ENCODE measurements at places on chromosomes 5 and 9.
A peak's percentile ranks its signal among the peaks of the same experiment; 100 is the strongest.

DNA sequence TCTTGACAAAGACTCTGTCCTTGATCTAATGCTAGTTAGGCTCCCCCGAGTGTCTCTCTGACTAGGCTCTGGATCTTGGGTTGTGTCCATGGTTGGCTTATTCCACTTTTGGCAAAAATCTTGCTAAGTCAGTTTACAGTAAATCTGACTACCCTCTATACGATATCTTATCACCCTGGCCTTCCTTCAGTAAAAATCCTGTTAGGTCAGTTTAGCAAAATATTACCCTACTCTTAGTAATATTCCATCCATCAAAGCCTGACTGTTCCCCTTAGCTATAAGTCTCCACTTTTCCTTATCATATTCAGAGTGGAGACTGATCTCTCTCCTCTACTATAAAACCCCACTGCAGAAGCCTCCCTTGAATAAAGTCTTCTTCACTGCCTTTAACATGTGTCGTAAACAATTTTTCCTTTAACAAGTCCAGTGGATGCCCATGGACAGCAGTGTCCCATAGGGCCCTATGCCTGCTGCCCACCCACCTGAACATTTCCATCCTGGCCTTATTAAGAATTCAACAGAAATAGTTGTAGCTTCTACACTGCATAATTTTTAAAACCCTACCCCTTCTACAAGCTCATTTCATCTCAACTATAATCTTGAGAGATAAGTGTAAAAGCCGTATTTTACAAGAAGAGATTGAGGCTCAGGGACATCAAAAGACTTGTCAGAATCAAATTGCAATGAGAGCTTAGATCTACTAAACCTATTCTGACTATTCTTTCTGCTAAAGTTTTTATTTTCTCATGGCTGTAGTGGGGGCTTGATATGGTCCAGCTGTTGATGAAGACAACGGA lies 22.3 kb downstream of the MINAR2 start:
- DNase-seq: no peak

DNA sequence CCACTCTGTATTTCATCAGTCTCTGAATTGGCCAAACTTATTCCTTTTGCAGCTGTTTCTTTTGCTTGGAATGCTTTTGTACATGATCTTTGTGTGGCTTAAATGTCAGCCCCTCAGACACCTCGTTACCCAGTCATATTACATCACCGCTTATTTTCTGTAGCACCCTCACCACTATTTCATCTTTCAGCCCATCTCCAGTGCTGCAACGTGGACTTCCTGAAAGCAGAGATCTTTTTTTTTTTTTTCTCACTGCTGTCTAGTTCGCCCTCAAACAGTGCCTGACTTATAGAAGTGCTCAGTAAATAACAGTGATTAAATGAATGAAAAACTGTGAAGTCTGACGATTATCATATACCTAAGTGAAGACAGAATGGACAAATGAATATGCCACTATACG lies 835 bp downstream of the SRA1 start:
- DNase-seq: no peak

GRCh38 chr5:1323803-1324173 lies 21.1 kb downstream of the CLPTM1L start:
- no peak for DNase-seq

DNA sequence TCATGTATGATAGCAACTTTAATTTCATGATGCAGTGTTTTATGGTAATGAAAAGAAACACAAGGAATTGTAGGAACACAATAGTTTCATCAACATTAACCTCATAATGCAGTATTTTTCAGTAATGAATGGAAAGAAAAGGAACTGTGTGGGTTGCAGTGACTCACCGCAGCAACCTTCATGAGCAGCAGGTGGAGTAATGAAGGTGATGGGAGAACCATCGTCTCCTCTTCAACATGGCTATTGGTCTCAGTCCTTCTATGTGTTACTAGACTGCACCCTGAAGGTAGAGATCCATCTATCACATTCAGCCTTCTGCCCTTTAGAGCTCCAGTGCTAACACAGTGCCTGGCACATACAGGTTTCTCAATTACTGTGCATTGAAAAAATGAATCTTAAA lies 58.0 kb downstream of the TMEM215 start:
- DNase-seq: no peak

DNA sequence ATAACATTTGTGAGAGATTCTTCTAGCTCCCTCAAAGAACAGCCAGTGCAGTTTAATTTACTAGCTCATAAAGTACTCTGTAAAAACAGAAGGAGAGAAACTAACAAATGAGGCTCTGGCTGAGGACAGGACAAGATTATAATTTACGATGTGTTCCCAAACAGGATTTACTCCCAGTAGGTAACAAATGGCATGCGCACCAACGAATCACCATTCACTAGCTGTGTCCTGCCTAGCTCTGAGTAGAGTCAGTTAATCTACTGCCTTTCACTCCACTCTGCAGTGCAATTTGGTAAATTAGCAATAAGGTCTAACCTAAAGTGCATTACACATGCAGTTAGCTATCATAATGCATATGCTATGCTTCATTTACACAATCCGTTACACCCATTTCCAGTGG lies 497.4 kb upstream of the CCNG1 start:
- peak; percentile 79 for DNase-seq

Data from kidney (tissue), 22 donors.